Endodermal cell (in vitro differentiated cells): ENCODE measurements at places on chromosomes 13 and 19. TPM values are rescaled to one million over a fixed set of nuclear protein-coding genes. Genes with fewer than 3 reads are reported as not detected.

The TEX101 gene
- 0.59 and 1.1 TPM in 2 replicates for total RNA-seq

The XPO4 gene
- 31.5 and 32.0 TPM in 2 replicates for total RNA-seq

The PLIN5 gene
- 3.3 to 3.9 TPM (median 3.9 TPM) in 3 replicates for total RNA-seq

The CEACAM16 gene
- not detected in 3 replicates for total RNA-seq

The CGB8 gene
- total RNA-seq, result not detected in 3 replicates

The GIPC3 gene
- total RNA-seq, result 0.88 to 1.1 TPM (median 0.93 TPM) in 3 replicates

The NLRP5 gene
- total RNA-seq, result not detected in 3 replicates

The PRTN3 gene
- 1.2 TPM in 1 of 3 replicates, not detected in the others for total RNA-seq

The CLDN10 gene
- total RNA-seq, result 4.6 and 7.0 TPM in 2 replicates

The LIN7B gene
- total RNA-seq, result 8.2 and 9.5 TPM in 2 replicates

The ADAT3 gene
- total RNA-seq, result 4.8 to 10.5 TPM (median 9.9 TPM) in 3 replicates

The LATS2 gene
- 16.2 to 35.4 TPM (median 28.3 TPM) in 3 replicates for total RNA-seq

The EEF1AKMT1 gene
- total RNA-seq, result 6.8 and 7.6 TPM in 2 replicates

The ANKLE1 gene
- 2.6 to 6.8 TPM (median 4.6 TPM) in 3 replicates for total RNA-seq

The POU2F2 gene
- total RNA-seq, result 1.1 to 2.3 TPM (median 1.8 TPM) in 3 replicates

The SLC10A2 gene
- not detected in 3 replicates for total RNA-seq

The DACT3 gene
- total RNA-seq, result 0.54 and 0.70 TPM in 2 replicates

The SPRY2 gene
- total RNA-seq, result 92.6 and 96.9 TPM in 2 replicates

The COX7A1 gene
- 1.6 and 2.4 TPM in 2 replicates for total RNA-seq

The CNFN gene
- total RNA-seq, result 5.4 and 6.6 TPM in 2 replicates

The KCNK6 gene
- 8.4 to 26.5 TPM (median 8.9 TPM) in 3 replicates for total RNA-seq

The IL11 gene
- total RNA-seq, result 0.91 to 5.0 TPM (median 1.9 TPM) in 3 replicates

The EHD2 gene
- 8.4 to 13.8 TPM (median 10.8 TPM) in 3 replicates for total RNA-seq

The ZSCAN4 gene
- total RNA-seq, result not detected in 2 replicates

The IQCN gene
- 1.3 and 2.4 TPM in 2 replicates for total RNA-seq

The PLVAP gene
- total RNA-seq, result 0.25 to 0.44 TPM (median 0.28 TPM) in 3 replicates

The GIPR gene
- 11.0 and 14.6 TPM in 2 replicates for total RNA-seq

The PGLYRP1 gene
- not detected in 3 replicates for total RNA-seq

The PRX gene
- 3.3 and 3.5 TPM in 2 replicates for total RNA-seq

The GATAD2A gene
- total RNA-seq, result 126 and 137 TPM in 2 replicates
